ENCODE measurements at places on chromosomes 12 and 14.

DNA sequence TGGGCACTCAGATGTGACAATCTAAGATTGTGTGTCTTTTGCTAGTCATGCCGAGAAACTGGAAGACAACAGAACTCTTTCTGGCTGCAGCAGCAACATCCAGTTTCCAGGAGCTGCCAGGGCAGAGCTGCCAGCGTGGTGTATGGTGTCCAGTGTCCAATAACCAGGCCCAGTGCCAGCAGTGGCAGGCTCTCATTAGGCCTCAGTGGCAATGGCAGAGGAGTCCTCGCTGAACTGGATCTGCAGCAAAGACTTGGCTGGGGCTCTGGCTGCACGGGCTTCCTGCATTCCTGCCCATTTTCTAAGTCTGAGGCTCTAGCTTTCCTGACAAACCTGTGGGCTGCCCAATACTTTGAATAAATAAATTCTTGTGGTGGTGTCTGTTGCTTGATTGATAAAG lies 26.2 kb upstream of the PPM1A start:
- no peak for DNase-seq

DNA sequence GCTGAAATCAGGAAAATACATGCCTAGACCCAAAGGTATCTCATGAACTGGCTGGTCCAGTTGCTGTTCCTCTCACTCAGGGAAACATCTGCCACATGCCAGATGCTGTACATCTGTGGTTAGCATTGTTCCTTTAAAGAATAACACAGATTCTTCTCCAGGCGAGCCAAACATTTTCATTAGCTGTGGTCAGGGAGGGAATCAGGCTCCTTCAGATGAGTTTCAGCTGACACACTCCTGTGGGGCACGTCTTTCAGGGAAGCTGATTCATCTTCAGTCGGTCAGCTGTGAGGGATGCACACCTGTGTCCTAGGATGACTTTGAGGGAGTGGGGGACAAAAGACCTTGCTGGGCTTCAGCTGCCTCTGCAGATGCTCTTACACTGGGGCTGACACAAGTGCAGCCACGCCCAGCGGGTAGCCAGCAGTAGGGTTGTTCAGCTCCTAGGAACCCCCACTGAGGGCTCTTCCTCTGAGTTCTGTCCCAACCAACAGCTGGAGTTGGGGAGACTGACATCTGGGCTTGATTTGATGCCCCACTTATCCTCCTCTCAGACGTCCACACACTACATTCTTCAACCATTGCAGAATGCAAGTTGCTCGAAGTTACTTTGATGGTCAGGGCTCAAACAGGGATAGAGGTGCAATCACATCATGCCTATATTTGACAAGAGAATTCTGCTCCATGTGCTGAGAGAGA lies 155.0 kb downstream of the NUAK1 start:
- no peak for DNase-seq

DNA sequence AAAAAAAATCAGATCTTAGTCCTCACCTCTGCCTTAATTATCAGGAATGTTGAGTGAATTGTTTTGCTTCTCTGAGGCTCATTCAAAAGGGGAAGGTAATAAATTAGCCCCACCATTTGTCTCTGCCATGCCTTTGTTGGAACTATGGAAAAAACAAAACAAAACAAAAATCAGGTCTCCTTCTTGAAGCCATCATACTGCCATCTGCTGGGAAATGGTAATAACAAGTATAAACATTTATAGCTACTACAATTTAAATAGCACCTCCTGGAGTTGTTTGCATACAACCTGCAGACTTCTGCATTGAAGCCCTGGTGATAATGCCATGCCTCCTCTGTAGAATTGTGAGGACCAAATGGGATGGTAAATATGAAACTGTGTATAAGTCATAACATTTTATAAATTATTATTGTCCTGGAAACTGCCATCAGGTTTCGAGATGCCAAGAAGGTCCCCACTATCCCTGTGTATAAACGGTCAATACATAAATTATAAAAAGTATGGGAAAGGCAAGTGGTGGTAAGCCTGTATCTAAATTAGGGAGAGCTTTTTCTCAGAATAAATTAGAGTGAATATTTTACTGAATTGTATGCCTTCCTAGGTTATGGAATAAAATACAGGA lies 87.2 kb upstream of the FGD4 start:
- no peak for DNase-seq

DNA sequence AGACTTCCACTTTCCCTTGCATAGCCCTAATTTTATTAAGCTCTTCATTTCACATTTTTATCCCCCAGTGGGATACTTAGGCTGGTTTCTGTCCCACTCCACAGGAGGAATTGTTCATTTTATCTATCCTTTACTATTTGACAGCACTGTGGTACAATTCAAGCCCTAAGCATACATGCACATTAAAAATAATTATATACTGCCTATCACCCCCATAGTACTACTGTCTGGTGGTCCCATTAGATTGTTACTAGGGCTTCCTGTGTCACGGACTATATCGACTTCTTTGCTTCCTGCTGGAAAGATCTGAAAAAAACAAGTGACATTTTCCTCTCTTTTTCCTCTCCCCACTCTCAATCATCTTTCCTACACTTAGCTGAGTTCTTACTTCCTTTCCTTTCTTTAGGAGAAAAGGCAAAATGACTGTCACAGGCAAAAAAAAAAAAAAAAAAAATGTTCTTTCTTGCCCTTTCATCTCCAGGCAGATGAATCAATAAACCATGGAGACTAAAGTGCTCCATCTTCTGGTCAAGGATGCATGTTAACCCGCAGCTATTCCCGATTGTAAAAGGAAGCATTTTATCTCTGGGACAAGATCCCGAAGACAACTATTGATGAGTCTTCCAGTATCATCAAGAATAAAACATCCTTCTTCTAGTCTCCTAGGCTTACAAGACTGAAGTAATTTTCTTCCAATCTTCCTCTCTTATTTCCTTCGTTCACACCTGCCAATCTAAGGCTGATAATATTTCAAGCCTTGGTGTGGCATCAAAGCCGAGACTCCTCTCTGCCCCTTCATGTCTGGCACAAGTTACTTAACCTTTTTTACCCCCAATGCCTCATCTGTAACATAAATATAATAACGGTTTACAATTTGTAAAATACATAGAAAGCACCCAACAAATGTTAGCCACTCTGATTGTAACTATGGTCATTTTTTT lies 94.4 kb upstream of the PLEKHG7 start:
- DNase-seq, result no peak
